ENCODE measurements at places on chromosomes 2 and 18. TPM values are rescaled to one million over a fixed set of nuclear protein-coding genes. Genes with fewer than 3 reads are reported as not detected.

GRCh38 chr2:121699421-121700333 lies 37.0 kb downstream of the NIFK start:
- H3K36me3 ChIP-seq = no peaks in the 10 kb centered on the region
- no peaks in the 10 kb centered on the region for H3K27me3 ChIP-seq
- no peak overlapping the region for H3K27ac ChIP-seq
- peak; percentile 91 for DNase-seq
- no peak overlapping the region for H3K4me3 ChIP-seq

DNA sequence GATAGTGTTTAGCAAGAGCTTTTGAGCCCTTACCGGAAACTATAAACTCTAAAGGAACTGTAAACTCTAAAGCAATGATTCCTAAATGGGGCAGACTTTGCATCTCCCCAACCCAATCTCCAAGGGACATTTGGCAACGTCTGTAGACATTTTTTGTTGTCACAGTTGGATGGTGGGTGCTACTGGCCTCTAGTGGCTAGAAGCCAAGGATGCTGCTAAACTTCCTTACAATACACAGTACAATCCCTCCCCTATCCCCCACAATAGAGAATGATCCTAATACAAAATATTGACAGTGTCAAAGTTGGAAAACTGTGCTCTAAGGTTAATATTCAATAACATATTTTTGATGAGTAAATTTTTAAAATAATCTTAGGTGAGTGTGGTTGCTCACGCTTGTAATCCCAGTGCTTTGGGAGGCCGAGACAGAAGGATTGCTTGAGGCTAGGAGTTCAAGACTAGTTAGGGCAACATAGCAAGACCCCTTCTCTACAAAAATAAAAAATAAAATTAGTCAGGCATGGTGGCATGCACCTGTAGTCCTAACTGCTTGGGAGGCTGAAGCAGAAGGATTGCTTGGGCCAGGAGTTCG lies 66.7 kb downstream of the PTPN4 start:
- H3K27ac ChIP-seq = no peak overlapping the region
- H3K27me3 ChIP-seq = no peaks in the 10 kb centered on the region
- H3K4me1 ChIP-seq = no peaks in the 10 kb centered on the region
- no peak for DNase-seq
- H3K4me3 ChIP-seq = no peak overlapping the region

Gene CFAP210
- polyA plus RNA-seq = 0.65 TPM

Gene ABCB11
- polyA plus RNA-seq = not detected

DNA sequence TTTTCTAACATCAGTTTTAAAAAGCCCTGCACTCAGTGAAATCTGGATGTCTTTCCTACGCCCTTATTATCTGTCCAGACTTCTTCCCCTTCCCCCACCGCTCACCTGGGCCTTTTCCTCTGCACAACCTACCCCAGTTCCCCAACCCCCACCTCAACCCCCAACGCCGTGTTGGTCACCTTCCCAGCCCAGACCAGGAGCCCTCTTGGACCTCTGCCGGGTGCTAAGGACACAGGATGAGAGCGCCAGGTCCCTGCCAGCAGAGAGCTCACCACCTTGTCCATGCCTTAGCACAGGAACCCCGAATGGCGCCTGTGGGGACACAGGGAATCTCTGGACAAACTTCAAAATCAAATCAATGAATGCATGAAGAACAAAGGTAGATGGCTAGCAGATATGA lies 966 bp upstream of the RBM43 start:
- peaks cover 3% of the 10 kb centered on the region for H3K4me1 ChIP-seq
- no peaks in the 10 kb centered on the region for H3K27me3 ChIP-seq
- H3K36me3 ChIP-seq = no peaks in the 10 kb centered on the region
- no peak for DNase-seq

Gene SERPINB10
- not detected for polyA plus RNA-seq

Gene SERPINB4
- not detected for polyA plus RNA-seq

- H3K27me3 ChIP-seq = no peaks in the 10 kb centered on the region
- H3K4me1 ChIP-seq = no peaks in the 10 kb centered on the region
- no peaks in the 10 kb centered on the region for H3K36me3 ChIP-seq
- H3K27ac ChIP-seq = no peak overlapping the region
- H3K4me3 ChIP-seq = no peak overlapping the region
- DNase-seq = no peak
These were observed 38.6 kb upstream of the CHST9 start for GRCh38 chr18:27223526-27224291.

DNA sequence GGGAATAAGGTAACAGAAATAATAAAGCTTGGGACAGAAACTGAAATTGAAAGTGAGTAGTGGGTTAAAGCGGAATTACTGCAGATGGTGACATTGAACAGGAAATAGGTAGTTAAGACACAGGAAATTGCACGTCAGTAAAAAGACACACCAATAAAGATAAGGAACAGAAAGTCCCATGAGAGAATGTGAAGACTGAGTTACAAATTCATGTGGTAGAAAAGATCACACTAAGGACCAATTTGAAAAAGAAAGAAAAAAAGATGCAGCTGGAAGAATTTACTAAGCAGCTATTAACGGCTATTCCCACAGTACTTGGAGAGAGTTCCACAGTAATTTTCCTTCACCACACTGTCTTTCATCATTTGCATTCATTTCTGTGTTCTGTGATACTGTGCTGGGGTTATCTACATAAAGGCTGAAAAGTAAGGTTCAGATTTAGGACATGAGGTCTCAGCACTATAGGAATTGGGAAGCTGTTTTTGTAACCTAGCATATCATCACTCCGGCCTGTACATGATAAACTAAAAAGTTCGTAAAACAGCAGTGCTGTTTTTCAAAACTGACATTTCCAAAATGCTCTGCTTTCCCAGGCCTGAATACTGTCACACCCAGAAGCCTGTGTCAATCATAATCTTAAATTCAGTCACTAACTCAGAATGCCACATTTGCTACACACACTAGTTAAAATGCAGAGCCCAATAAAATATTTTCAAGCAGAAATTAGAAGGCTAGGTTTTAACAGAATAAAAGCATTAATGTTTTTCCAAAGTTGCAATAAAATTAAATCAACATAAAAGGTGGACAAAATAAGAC lies 42.9 kb downstream of the SRBD1 start:
- H3K27me3 ChIP-seq = no peaks in the 10 kb centered on the region
- peak overlapping the region; percentile 52 for H3K27ac ChIP-seq
- no peaks in the 10 kb centered on the region for H3K4me1 ChIP-seq
- no peak for DNase-seq
- no peak overlapping the region for H3K4me3 ChIP-seq

Gene IRS1
- 4.5 TPM for polyA plus RNA-seq

Data from kidney (tissue), 22 donors.